ENCODE measurements at places on chromosomes 7 and 10.

DNA sequence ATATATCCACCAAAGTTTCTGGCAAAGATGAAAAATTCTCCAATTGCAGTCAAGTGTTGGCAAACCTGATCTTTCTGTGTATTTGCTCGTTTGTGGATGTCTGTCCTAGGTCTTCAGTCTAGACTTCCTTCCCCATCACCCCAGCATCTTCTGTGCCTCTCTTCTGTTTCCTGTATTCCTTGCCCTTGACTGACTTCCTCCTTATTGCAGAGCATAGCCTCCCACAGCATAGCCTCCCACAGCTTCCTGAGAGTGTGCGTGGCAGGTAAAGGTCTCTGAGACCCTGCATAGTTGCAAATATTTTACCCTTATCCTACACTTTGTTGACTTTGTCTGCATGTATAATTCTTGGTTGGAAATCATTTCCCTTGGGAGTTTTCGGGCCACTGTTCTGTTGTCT, 18.4 kb downstream of the SLC18A2 start:
- no peak for DNase-seq

- no peak for DNase-seq
These were observed 95.3 kb upstream of the MTPN start for GRCh38 chr7:136072447-136072846.

DNA sequence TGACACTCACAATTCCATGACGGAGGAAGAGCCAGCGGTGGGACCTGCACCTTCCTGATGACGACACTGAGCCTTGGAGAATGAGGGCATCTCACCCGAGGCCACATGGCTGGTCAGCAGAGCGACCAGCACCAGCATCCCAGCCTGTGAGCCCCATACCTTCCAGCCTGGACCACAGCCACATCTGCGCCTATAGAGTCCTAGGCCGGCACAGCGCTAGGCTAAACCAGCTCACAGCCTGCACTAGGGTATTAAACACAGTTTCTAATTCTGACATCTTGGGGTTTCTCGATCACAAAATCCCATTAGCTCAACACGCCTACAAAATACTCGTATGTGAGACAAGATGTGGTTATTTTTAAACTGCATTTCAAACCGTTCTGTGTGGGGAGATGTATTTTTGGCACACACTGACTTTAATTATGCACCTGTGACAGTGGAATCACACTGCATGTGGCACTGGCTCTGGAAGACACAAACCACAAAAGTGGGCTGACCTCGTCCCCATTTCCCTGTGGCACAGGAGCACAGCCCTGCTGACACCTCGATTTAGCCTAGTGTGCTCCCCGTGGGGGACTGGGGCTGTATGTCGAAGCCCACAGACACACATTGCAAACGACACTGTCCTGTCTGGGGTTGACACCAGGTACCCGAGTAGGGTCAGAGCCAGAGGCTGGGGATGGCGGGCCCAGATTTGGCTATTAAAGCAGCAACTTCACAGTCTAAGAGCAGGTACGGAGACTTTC, 32.5 kb downstream of the CPXM2 start:
- no peak for DNase-seq

GRCh38 chr10:101597091-101597900, 9.2 kb downstream of the DPCD start:
- no peak for DNase-seq

- DNase-seq, result no peak
These were observed 148.7 kb downstream of the C7orf25 start for GRCh38 chr7:42763137-42763551.

DNA sequence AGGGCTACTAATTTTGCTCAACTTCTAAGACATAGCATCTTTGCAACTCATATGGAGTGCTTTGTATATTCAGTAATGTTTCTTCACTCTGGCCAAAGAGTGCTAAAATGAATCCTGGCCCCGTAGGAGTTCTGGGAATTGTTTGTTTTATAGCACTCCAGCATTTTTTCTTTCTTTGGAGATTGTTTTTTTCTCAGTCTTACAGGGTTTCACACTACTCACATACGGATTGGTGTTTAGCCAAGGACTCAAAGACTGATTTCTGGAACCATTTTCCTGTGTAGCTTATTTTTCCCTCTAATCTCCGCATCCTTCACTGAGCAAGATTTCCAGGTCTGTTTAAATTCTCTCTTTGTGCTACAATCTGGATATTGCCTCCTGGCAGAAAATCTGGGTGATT, 6.4 kb downstream of the TAS2R41 start:
- DNase-seq, result no peak

GRCh38 chr7:66758950-66759628, 18.6 kb downstream of the RABGEF1 start:
- DNase-seq, result no peak

GRCh38 chr7:12062062-12062461, 149.0 kb upstream of the TMEM106B start:
- no peak for DNase-seq

DNA sequence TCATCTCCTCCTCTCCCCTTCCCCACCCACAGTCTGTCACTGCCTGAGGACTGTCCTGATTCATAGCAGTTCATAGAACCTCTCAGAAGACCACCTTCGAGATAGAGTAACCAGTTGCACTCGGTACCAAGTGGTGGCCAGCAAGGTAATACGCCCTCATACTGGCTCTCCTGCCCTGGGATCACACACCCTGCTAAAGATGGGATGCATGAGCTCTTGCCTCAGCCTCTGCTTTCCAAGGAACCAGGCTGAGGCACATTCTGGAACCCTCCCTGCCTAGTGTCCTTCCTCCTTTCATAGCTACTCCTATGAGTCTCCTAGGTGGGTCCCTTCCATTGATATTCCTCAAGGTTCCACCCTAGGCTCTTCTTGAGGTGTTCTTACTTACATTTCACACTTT, 15.5 kb downstream of the CFAP43 start:
- DNase-seq, result no peak

- no peak for DNase-seq
These were observed 28.2 kb downstream of the ZNF25 start for GRCh38 chr10:37948210-37948609.

GRCh38 chr7:142194201-142194600, 63.7 kb downstream of the PRSS58 start:
- no peak for DNase-seq

DNA sequence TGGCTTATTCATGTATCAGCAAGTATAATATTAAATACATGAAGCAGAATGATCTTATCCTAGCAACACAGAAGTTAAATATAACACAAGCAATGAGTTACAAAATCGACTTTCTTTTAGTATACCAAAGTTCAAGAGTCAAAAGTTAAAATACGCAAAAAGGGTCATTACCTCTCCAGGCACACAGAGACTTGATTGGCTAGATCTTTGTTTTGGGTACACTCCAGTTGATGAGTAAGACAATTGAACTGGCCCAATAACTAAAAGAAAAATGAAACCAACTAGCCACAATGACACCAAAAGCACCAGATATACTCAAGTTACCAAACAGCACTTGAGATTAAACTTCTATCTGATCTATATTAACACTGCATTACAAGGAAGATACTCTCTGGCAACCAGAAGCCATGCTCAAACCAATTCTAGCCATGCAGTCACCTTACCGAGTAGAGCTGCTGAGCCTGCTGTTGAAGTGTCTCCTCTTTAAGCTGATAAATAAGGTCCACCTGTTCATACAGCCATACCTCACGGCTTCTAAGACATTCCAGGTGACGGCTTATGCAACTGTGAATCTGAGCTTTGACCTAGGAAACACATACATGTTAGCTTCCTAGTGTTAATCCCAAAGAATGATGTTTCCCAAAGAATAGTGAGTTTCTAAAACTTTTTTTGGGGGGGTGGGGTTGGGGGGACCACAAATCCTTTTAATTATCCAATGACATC, 15.6 kb downstream of the NCOA4 start:
- no peak for DNase-seq

- DNase-seq, result peak; percentile 91
These were observed 10.2 kb downstream of the CRYGN start for GRCh38 chr7:151429560-151430331.

DNA sequence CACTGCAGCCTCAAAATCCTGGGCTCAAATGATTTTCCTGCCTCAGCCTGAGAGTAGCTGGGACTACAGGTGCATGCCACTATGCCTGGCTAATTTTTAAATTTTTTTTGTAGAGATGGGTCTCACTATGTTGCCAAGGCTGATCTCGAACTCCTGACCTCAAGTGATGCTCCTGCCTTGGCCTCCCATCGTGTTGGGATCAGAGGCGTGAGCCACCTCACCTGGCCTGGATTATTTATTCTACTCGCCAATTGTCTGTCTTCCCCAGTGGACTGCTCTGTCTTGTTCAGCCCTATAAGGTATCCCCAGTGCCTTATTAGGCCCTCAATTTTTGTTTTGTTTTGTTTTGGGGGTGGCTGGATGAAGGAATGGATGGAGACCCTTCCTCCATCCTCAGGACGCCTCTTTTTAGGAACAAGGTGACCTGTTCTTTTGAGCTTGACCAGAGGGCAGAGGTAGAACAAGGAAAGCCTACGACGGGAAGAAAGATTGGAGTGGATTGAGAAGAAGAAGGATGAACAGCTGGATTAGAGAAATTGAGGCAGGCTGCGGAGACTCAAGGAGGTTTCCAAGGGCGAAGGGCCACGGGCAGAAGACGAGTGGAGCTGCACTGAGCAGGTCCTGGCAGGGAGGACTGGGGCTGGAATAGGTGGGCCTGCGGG, 541 bp upstream of the DENND10 start:
- DNase-seq, result no peak

GRCh38 chr7:143176128-143176527, 7.1 kb upstream of the TAS2R39 start:
- no peak for DNase-seq

DNA sequence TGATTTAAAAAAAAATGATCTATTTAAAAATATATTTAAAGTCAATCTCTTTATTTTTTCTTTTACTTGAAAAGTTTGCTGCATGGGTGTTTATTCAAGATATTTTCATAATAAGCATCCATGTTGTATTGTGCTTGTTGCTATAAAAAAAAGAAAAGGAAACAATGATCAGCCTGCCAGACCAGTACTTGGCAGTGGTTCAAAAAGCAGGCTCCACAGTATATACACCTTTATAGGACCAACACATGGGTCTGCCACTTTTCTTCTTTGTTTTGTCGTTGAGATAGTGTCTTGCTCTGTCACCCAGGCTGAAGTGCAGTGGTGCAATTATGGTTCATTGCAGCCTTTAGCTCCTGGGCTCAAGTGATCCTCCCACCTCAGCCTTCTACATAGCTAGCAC, 228.0 kb downstream of the TWIST1 start:
- no peak for DNase-seq

DNA sequence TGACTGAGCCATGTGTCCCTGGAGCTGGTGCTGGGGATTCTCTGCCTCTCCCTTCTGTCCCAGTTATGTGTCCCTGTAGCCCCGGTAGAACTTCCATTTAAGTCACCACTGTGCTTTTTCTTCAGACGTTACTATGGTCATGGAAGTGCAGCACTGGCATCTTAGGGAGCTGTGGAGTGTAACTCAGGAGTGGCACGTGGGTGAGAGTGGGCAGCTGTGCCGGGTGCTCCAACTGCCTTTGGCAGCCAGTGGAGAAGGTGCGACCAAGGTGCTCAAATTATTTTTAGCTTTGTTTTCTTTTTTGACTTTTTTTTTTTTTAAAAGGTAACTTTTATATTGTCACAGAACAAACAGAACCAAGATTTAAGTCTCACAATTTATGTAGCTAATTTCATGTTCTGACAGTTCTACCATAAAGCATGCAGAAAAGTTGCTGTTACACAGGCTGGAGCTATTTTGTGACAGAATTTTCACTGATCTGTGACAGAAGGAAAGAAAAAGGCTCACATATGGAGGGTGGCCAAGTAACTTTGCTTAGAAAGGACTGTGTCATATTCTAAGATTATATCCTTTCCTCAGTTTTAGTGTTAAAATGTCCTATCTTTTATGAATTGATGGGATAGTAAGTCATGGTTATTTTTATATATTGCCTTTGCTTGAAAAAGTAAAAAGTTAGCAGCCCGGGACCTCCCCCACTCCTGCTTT, 73.9 kb downstream of the SH2D4B start:
- DNase-seq, result no peak

DNA sequence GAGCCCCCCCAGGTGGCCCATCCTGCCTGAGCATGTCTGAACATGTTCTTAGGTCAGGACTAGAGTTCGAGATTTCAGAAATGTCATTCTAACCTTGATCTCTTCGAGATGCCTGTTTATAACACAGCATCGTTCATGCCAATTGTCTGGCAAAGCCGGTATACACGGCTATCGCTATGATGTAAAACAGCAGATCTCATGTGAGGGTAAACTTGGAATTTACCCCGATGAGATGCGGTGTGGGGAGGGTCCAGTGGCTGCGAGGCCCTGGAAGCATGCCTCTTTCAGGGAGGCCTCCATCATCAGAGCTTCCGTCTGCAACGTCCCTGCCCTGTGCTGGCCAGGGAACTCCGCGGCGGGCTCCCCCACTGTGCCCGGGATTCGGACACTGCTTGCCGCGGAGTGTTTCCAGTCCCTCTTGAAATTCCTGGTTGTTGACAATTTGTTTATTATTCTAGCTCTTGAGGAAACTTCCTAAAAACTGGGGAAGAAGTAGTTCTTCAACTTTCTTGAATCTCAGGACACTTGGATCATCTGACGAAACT, 168.6 kb upstream of the RHEB start:
- DNase-seq, result no peak

GRCh38 chr10:23088609-23089008, 6.8 kb upstream of the MSRB2 start:
- no peak for DNase-seq

GRCh38 chr7:100875356-100875751, 451 bp downstream of the SRRT start:
- DNase-seq, result no peak

GRCh38 chr10:112966194-112966855, 16.3 kb downstream of the TCF7L2 start:
- DNase-seq, result no peak

- no peak for DNase-seq
These were observed 48.4 kb upstream of the PLXDC2 start for GRCh38 chr10:19767876-19768275.

DNA sequence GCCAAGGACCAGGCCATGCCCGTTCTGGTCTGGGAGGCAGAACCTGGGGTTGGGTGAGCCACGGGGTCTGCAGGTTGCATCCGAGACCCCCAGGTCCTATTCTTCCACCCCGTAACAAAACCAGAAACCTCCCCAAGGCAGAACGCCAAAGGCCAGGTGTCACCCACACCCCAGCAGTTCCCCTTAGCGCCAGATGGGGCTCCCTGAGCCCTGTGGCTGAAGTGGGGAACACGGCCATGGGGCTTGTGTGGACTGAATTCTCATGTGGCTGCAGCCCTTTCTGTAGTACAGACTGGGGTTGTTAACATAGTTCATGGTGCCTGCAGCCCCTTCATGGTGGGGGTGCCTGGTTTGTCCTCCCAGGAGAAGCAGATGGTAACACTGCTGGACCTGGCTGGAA, 10.2 kb downstream of the BRI3 start:
- DNase-seq, result no peak
